ENCODE measurements at places on chromosomes 5 and 9.

GRCh38 chr5:59246145-59246869 lies 647.2 kb downstream of the PDE4D start:
- no peak for DNase-seq

DNA sequence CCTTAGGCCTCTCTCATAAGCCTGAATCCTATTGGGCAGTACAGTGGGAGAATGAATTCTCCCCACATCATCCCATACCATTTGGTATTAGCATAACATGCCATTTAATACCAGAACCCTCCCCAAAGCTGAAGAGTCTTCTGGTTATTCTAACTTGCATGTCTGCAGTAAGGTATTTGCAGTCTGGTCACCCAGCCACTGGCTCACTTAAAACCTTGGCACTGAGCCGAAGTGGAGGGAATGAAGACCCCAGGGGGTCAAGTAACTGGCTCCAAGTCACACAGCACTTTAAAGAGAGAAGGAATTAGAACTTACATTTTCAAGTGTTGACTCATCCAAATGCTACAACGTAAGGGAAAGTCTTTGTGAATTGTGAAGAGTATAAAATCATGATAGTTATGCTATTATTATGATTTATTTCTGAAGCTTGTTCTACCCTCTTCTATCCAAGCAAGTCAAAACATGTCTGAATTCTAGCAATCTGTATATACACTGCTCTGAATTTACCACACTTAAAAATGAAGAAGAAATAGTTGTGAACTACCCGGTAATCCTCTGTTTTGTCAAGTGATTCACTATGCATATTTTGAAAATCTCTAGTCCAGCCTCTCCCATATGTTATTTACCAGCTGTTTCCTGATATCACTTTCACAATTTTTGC lies 28.5 kb downstream of the GLRA1 start:
- DNase-seq, result no peak

- DNase-seq, result no peak
These were observed 296.3 kb downstream of the ADAMTS6 start for GRCh38 chr5:65185468-65185867.

GRCh38 chr9:131731237-131731636 lies 8.6 kb downstream of the RAPGEF1 start:
- no peak for DNase-seq

- DNase-seq, result no peak
These were observed 208.7 kb downstream of the CRB2 start for GRCh38 chr9:123564652-123565051.

GRCh38 chr9:87381050-87381711 lies 116.5 kb upstream of the DAPK1 start:
- DNase-seq, result no peak

- no peak for DNase-seq
These were observed 427 bp downstream of the RBM27 start for GRCh38 chr5:146203872-146204192.

DNA sequence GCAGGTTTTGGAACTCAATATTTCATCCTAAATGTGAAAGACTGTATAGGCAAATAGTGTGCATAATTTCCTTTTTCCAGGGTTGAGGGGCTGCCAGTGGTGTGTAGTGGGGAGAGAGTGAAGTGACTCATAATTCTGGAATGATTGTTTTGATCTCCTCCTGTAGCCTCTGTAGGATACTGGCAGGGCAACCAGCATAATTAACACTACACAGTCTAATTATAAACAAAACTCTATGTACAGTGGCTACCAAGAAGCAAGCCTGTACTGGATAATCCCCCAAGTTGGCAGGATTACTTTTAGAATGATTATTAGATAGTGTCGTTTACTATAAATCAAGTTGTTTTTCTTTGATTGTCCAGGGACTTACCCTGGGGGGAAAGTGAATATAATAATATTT lies 32.2 kb downstream of the LNPEP start:
- DNase-seq, result no peak

DNA sequence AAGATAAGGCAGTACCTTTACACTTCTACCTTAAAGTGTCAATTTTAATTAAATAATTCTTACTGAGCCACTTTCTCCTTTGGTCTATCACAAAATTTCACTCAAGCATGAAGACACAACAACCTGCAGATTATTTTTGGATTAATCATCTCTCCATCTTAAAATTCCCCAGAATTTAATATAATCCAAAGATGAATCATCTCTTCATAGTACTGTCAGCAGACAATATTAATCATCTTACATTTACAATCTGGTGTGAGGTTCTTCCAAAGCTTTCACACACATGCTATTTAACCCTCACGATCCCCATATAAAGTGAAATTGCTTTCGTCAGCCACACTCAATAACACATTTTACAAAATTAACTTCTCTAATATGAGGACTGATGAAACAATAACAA lies 43.0 kb downstream of the LHFPL2 start:
- no peak for DNase-seq

DNA sequence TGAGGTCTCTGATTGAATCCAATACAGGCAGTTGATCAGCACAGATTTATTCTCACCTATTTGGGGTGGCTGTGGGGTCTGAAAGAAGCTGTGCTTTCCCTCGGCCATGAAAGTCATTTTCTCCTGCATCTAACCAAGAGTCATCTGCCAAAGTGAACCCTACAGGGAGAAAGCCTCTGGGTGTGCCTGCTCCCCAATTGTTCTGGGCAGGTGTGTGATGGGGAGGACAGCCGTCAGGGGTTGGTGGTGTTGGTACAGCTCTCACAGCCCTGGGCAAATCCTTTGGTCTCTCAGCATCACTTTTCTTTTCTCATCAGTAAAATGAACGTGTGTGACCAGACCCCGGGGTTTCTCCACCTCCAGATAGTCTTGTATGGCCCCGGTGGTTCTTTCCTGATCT lies 2.5 kb downstream of the PHF2 start:
- no peak for DNase-seq

DNA sequence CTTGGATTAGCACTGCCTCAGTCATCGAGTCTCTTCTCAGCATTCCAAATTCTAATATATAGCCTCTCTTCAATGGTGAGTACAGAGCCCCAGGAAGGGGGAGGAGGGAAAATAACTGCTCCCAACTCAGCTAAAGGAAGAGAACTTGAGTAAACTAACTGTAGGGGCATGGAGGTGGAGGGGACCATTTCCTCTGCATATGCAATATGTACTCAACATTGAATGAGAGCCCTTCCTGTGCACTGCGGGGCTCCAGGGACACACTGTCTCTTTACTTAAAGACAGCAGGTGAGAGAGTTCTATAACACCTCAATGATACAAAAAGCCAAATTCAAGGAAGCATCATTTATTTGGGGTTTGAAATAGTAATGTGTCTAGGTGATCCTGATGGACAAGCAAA lies 75.1 kb downstream of the GNAQ start:
- DNase-seq, result no peak

DNA sequence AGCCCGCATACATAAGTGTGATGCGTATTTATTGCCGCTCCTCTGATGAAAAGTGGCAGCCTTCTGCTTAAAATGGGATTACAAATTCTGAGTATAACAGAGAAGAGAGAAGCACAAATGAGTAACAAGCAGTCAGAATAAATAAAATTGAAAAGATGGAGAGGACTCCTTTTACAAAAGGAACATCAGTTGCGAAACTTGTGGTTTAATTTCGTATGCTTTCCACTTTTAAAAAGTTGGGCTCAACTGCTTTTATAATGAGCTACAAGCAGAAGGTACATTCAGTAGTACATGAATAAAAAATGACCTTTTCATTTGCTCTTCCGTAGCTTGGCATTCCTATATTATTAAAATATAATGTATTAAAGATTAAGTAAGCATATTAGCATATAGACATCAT lies 320.0 kb downstream of the FBXL17 start:
- DNase-seq, result no peak

GRCh38 chr5:83718195-83718825 lies 2.3 kb downstream of the HAPLN1 start:
- no peak for DNase-seq

DNA sequence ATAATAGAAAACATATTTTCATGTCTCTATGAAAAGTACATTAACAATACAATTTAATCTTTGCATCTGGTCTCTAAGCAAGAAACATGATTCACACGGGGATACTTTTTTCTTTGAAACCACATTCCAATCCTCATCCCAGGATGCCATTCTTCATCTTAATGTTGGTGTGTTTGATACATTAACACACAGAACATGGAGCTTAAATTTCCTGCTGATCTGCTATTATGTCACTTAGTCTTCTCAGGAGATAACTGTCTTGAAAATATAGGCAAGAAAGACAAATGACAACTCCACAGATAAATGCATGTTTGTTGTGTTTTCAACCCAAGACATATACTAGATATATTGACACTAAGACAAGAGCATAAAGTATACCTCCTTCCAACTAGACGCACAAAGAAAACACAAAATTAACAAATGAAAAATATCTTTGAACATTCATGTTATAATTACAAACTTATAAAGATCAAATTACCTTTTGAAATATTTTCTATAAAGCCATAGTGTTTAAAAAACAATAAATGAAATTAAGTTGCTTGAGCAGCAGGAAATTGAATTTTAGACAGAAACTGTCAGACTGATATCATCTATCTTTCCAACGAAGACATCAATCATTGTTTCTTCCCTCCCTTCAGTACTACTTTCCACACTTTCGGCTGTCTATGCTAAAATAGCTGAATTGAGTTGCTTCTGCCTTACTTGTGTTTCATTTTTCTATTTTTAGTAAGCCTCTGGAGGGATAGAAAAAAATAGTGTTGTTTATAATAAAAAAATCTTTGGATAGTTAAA lies 1676.7 kb upstream of the CDH9 start:
- DNase-seq, result no peak

GRCh38 chr5:148125641-148126040 lies 42.7 kb upstream of the SPINK14 start:
- no peak for DNase-seq

- no peak for DNase-seq
These were observed 113.6 kb downstream of the DPYSL3 start for GRCh38 chr5:147396070-147396823.

All from hematopoietic multipotent progenitor cell treated with erythropoietin and hydrocortisone succinate and interleukin-3 and kit ligand, for 17 days (in vitro differentiated cells).